ENCODE measurements at places on chromosomes 3 and 15.

- DNase-seq: no peak
These were observed 74.1 kb downstream of the FAIM start for GRCh38 chr3:138682648-138683047.

DNA sequence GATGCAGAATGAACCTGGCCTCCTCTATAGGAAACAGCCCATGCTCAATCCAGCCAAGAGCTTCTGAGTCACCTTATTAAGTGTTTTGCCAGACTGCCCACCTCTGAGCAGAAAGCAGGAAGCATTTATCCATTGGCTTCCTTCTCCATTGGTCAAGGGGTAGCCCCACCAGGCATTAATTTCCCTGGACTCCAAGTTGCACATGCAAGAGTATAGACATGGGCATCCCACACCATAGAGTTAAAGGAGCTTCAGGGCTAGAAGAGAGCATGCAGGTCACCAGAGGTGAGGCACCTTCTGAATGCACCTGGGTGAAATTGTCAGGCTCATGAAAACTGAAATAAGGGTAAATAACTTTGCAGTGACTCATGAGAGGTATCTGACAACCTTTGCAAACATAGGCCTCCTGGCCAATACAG lies 230.8 kb upstream of the STAC start:
- no peak for DNase-seq

DNA sequence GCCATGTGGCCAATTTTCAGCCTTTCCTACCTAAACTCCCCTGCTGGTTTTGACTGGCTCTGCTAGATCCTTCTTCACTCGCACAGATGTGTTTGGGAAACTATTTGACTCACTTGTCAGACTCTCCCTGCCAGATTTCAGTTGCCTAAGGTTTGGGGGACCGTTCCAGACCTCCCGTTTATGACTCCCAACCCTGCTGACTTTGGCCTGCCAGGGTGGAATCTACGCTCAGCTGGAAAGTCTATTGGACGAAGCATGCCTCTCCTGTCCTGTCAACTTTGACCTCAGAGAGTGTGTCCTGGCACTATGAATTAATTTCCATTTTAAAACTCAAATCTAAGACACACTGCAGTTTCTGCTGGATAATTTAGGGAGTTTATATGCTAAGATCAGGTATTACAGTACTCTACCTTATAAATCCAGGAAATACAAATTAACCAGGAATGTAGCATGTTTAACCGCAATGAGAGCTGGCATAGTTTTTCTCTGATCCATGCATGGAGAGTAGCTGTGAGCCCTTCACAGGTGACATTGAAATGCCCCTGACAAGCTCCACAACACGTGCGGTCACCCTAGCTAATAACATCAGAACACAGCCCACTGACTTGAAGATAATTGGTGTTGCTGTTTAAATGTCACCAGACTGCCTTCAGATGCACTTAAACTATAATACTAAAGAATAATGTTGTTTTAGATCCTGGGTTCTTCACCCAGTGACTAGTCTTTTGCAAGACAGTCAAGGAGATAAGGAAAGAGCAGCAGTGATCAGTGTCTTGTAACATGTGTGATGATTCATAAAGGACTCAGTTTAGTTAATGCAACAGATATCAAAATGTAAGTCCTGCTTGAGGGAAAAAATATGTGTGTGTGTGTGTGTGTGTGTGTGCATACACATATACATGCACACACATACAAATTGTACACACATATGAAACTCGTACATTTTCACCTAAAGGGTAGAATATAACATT lies 223.0 kb upstream of the MCTP2 start:
- no peak for DNase-seq

GRCh38 chr3:40878464-40878905 lies 320.8 kb upstream of the CTNNB1 start:
- no peak for DNase-seq

DNA sequence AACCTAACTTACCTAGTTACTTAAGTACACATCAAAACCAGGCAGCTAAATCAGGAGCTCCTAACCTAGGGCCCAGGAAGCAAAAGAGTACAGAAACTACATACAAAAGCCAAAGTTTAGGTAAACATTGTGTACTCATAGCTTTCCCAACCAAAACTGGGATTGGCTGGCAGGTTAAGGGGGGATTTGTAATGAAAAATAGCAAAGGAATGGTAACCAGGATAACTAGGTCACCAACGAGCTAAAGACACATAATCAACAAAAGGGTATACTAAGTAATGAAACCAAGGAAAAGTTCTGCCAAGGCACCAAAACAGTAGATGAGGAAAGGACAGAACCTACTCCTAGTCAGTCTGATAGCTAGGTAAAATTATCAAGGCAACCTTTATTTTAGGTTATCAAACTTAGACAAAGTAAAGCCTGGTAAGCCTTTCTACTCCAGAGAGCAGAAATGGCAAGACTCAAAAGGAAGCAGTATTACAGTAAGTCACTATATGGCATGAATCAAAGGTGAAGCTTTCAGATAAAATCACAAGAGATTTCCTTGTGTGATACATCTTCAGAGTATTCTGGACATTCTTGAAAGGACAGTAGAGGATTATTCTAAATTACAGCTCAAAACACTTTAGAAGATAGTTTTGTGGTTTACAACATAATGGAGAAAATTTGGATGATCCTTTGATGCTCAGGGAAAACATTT lies 10.2 kb downstream of the TRA2B start:
- no peak for DNase-seq
